Ureter (tissue), 1 donor: ENCODE measurements at places on chromosomes 3 and 15. TPM values are rescaled to one million over a fixed set of nuclear protein-coding genes. Genes with fewer than 3 reads are reported as not detected.

Gene LRRIQ4
- not detected for total RNA-seq

Gene SATB1
- total RNA-seq = 59.7 TPM

Gene KLHL6
- 6.4 TPM for total RNA-seq

Gene RBPMS2
- 16.9 TPM for total RNA-seq

Gene IGF2BP2
- 5.5 TPM for total RNA-seq

Gene PLS1
- 70.5 TPM for total RNA-seq

Gene TMCO5A
- not detected for total RNA-seq

Gene SLC27A2
- 8.1 TPM for total RNA-seq

Gene CCR9
- total RNA-seq = not detected

Gene HDC
- 5.6 TPM for total RNA-seq

Gene RSRC1
- 48.3 TPM for total RNA-seq

Gene WNT7A
- 1.4 TPM for total RNA-seq

Gene ATP13A4
- total RNA-seq = 2.1 TPM

Gene EPHA3
- total RNA-seq = 11.4 TPM

Gene SH3GL3
- total RNA-seq = 0.26 TPM

Gene CAV3
- not detected for total RNA-seq

Gene LSG1
- 64.5 TPM for total RNA-seq

Gene FEZF2
- total RNA-seq = not detected

Gene MAGEF1
- total RNA-seq = 30.4 TPM

Gene PIK3R4
- 37.4 TPM for total RNA-seq

Gene GOLGA6A
- not detected for total RNA-seq

Gene CA12
- total RNA-seq = 114 TPM

Gene PGBD4
- 1.5 TPM for total RNA-seq

Gene CACNA2D2
- 2.6 TPM for total RNA-seq

Gene LRRC49
- 28.1 TPM for total RNA-seq

Gene IL5RA
- not detected for total RNA-seq

Gene AP4E1
- 12.4 TPM for total RNA-seq

Gene NRG4
- total RNA-seq = 16.3 TPM

Gene AMIGO3
- not detected for total RNA-seq

Gene SQOR
- 51.6 TPM for total RNA-seq

Gene SH2D7
- total RNA-seq = not detected

Gene ITGA11
- total RNA-seq = 22.8 TPM

Gene MCF2L2
- 3.0 TPM for total RNA-seq

Gene EXOG
- total RNA-seq = 26.1 TPM

Gene CTNNB1
- total RNA-seq = 335 TPM

Gene GOLGA6L10
- total RNA-seq = 4.3 TPM

Gene RPL39L
- 5.4 TPM for total RNA-seq

Gene DUOXA2
- total RNA-seq = 3.9 TPM

Gene PLA1A
- total RNA-seq = 1.6 TPM

Gene FETUB
- total RNA-seq = not detected
